Colonic mucosa (tissue), 4 donors: ENCODE measurements at places on chromosomes 16 and 17. TPM values are rescaled to one million over a fixed set of nuclear protein-coding genes. Genes with fewer than 3 reads are reported as not detected.
A peak's percentile ranks its signal among the peaks of the same experiment; 100 is the strongest.

GRCh38 chr17:38557396-38557795 is 48.4 kb downstream of the SRCIN1 start:
- H3K27ac ChIP-seq = no peak overlapping the region
- no peaks in the 10 kb centered on the region for H3K36me3 ChIP-seq
- peaks cover 12% of the 10 kb centered on the region for H3K4me1 ChIP-seq

DNA sequence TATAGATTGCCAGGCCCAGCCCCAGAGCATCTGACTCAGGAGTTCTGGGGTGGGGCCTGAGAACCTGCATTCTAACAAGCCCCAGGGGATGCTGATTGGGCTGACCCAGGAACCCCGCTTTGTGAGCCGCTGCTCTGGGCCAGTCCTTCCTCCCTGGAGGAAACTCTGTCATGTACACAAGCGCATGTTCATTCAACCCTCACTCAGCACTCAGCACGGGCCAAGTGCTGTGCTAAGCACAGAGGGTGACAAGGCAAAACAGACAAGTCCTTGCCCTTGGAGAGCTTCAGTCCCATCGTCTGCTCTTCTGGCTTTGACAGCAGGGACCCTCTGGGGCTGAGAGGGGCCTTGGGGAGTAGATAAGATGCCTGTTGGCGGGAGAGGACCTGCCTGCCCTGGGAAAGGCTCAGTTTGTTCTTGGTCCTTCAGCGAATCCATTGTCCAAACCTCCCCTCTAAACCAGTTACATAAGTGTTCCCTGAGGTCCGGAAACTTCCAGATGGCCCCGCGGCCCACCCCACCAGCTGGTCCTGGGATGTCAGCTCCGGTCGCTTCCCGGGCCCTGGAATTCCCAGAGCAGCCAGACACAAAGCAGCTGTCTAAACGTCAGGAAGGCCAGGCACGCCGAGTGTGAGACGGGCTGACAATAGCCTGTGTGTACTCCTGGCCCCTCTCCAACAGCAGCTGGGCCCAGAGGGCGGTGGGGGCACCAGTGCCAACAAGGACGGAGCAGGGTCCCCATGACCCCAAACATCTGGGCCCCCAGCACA is 88.8 kb downstream of the ZDHHC7 start:
- H3K4me3 ChIP-seq = no peak overlapping the region
- H3K36me3 ChIP-seq = no peaks in the 10 kb centered on the region
- peak; percentile 49 for DNase-seq
- no peaks in the 10 kb centered on the region for H3K27me3 ChIP-seq
- H3K4me1 ChIP-seq = peaks cover 7% of the 10 kb centered on the region

DNA sequence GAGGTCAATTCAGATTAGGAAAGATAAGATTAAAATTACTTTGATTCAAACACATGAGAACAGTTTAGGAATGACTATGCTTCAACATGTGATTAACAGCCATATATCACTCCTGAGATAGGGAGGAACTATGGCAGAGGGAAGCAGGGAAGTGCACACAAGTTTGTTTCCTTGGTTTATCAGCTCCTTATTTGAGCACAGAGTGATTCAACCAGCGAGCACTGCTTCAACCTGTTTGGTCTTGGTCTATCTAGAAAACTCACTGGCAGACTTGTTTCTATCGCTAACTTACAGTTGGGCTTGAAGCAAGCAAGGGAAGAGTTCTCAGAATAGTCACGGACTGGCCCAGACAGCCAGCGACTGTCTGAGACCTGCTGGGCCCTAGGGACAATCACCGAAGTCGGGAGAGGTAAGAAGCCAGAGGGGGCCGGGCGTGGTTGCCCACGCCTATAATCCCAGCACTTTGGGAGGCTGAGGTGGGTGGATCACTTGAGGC is 23.5 kb downstream of the TUBG1 start:
- H3K36me3 ChIP-seq = no peaks in the 10 kb centered on the region
- no peaks in the 10 kb centered on the region for H3K4me1 ChIP-seq
- no peak overlapping the region for H3K27ac ChIP-seq
- no peak overlapping the region for H3K4me3 ChIP-seq

- no peak overlapping the region for H3K27ac ChIP-seq
- H3K27me3 ChIP-seq = no peaks in the 10 kb centered on the region
- no peak for DNase-seq
Observed at GRCh38 chr17:32688221-32688620, 188.7 kb downstream of the MYO1D start.

Gene C16orf89
- total RNA-seq = 1.6 TPM

Gene EVI2B
- 2.2 TPM for total RNA-seq
